Fibroblast of skin of right quadriceps (primary cell): ENCODE measurements at places on chromosomes 12 and 14.

- no peak for DNase-seq
Observed at GRCh38 chr12:122411537-122411936, 10.9 kb downstream of the CLIP1 start.

DNA sequence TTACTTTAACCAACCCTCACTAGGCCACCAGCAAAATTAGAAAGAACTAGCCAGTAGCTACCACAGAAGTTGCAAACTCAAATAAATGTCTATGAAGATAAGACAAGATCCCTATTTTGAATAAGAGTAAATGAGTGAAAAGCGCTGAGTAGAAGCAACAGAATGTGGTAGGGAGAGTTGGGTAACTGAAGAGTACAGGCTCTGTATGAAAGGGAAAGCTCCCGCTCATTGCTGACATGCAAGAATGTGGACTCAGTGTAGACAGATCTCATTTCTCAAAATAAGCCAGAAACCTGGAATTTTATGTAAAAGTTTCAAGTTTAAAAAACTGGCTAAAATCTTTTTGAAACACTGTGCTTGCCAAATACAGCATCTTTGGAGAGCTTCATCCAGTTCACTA, 63.9 kb downstream of the NAV3 start:
- DNase-seq = no peak

GRCh38 chr14:54232735-54233134, 164.1 kb upstream of the CDKN3 start:
- DNase-seq = no peak

GRCh38 chr14:90844321-90844720, 28.1 kb upstream of the TTC7B start:
- DNase-seq = no peak

DNA sequence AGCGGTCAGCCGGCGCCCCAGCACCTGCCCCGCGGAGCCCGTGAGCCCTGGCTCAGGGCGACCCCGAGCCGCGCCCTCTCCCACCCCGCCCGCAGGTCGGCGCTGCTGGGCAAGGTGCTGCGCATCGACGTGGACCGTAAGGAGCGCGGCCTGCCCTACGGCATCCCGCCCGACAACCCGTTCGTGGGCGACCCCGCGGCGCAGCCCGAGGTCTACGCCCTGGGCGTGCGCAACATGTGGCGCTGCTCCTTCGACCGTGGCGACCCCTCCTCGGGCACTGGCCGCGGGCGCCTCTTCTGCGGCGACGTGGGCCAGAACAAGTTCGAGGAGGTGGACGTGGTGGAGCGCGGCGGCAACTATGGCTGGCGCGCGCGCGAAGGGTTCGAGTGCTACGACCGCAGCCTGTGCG, 14.4 kb downstream of the HHIPL1 start:
- DNase-seq = no peak

DNA sequence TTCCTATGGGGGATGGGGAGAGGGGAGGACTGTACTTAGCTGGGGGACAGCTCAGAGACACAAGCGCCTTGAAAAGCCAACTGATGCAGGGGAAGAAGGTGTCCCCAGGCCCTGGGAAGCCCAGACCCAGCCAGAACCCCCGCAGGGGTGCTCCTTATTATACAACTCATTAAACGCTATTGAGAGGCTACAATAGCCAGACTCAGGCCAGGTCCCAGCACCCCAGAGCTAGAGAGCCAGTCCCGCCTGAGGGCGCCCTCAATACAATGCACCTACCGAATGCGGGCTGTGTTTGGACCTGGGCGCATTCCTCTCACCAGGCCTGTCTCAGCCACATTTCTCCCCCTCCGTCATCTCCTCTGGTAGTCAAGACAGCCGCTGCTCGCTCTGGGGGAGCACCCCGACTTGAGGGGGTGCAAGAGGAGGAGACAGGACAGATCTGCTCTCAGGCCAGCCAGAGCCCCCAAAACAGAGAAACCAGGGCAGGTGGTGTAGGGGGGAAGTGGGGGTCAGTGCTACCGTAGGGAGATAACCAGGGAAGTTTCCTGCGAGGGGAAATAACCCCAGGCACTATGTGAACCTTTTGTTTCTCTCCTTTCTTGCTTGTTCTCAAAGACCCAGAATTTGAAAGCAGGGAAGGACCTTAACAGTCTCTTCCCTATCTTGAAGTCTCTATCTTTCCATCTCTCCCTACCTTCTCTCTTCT, 6.1 kb upstream of the ASIC1 start:
- DNase-seq = no peak

DNA sequence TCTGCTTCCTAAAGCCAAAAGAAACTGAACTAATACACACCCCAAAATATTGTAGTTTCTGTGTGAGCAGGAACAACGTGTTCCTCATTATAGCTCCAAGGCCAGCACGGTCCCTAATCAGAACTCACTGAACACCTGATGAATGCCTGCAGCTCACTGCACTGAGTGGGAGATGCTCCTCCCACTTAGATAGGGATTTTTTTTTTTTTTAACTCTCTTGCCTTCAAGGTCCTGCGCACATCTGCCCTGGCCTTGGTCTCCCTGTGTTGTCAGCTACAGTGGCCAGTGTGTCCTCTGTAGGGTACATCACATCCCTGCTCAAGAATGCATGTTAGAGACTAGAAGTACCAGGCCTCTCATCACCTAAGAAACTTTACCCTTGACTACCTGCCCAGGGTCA, 44.3 kb upstream of the TMPO start:
- DNase-seq = no peak

GRCh38 chr12:97127061-97127460, 220.0 kb downstream of the NEDD1 start:
- no peak for DNase-seq

- DNase-seq = no peak
Observed at GRCh38 chr14:77125281-77125801, 16.2 kb downstream of the ZDHHC22 start.

DNA sequence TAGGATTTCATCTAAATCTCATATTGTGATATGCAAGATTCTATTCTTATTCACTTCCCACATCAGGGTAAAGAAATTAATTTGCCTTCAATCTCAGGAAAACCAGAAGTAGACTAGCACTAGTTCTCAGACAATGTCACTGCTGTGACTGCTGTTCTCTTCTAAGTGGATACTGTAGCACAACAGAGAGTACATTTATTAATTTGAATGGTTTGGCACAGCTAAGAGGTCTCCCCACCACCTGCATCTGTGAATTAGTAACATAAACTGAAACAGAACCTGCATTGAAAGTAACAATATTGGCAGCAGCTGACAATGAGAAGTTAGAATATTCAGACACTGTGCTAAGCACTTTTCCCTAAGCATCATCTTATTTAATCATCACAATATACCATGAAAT, 253.1 kb downstream of the PDZRN4 start:
- DNase-seq = no peak

- DNase-seq = no peak
Observed at GRCh38 chr14:96417254-96417653, 25.3 kb downstream of the AK7 start.

DNA sequence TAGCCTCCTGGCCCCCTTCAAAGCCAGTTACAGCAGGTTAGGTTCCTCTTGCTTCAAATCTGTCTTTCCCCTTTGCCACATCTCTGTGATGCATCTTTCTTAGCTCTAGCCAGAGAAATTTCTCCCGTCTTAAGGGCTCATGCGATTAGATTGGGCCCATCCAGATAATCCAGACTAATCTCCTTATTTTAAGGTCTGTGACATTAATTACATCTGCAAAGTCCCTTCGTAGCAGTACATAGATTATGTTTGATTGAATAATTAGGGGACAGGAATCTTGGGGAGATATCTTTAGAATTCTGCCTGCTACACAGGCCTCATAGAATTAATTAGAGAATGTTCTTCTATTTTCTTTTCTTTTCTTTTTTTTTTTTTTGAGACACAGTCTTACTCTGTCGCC, 79.3 kb downstream of the SPATS2 start:
- DNase-seq = no peak

- no peak for DNase-seq
Observed at GRCh38 chr14:89428546-89429198, 11.6 kb upstream of the FOXN3 start.

DNA sequence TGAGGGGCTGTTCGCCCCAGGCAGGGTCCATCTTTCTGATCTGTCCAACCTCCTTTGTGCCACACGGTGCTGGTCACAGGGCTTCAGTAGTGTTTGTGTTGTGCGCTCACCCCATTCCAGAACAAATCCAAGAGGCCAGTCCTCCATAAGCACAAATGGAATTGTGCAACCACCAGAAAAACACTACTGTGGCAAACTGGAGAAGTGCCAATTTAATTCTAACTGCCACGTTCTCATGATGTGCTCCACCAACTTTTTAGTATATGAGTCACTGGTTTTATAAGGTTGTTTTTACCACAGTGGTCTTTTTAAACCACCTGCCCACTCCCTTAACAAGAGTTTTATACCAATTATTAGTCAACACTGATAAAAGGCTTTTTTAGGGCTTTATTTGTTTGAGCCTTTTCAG, 380.2 kb downstream of the NAV3 start:
- DNase-seq = peak; percentile 78

GRCh38 chr12:122336015-122336946, 70.0 kb upstream of the VPS33A start:
- peak; percentile 18 for DNase-seq

DNA sequence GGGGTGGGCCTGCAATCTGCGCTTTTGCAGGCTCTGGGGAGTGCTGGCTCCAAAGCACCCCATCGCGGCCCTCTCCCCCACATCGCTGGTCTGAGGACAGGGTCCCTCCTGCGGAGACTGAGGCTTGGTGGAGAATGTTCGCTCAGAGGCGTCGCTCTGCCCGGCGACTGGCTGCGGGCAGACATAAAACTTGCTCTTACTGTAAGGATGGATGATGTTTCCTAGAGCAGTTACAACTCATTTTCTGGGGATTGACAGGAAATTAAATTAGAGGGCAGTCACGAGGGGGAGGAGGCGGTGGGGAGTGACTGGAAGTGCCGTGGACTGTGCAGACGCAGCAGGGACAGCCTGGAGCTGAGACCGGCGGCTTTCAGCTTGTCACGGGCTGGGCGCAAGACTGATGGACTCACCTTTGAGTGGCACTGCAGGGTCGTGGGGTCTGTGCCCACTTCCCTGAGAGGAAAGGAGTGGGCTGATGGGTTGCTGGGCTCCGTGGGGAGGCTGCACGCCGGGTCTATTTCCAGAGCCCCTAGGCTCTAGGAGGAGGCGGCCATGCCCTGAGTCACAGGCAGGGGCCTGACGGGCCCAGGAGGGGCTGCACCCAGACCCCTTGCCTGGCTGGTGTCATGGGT, 32.8 kb downstream of the NOC4L start:
- no peak for DNase-seq

DNA sequence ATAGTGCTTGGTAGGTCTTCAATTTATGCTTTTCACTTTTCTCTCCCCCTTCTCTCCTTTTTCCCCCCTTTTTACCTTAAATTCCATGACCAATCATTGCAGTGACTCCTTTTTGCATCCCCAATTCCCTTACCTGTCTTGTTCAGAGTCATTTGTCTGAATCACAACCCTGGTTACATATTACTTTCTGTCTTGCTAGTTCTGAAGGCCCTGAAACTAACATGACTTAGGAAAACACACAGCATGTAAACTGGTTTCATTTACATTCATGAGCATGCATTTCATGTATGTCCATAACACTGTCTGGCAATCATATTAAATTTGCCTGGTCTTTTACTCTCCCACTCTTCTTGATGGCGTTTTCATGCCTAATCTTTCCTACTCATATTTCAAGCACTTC, 20.3 kb upstream of the FOXG1 start:
- no peak for DNase-seq

- no peak for DNase-seq
Observed at GRCh38 chr14:84131924-84132323, 1398.0 kb upstream of the FLRT2 start.

DNA sequence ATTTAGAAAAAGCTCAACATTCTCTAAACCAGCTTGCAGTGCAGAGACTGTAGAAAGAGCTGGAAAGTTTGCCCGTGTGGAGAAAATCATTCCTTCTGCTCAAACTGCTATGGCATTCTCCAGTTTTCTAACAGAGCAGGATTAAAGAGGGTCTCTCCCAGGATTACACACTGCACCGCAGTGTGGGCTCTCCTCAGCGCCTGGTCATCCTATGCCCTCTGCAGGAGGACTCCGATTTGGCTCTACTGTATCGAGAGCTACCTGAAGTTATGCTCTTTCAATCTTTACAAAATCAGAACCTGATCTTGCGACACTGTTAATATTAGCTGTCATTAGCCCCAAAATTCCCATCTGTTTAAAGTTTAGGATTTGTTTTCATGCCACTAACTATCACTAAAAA, 33.0 kb downstream of the BHLHE41 start:
- DNase-seq = peak; percentile 19

DNA sequence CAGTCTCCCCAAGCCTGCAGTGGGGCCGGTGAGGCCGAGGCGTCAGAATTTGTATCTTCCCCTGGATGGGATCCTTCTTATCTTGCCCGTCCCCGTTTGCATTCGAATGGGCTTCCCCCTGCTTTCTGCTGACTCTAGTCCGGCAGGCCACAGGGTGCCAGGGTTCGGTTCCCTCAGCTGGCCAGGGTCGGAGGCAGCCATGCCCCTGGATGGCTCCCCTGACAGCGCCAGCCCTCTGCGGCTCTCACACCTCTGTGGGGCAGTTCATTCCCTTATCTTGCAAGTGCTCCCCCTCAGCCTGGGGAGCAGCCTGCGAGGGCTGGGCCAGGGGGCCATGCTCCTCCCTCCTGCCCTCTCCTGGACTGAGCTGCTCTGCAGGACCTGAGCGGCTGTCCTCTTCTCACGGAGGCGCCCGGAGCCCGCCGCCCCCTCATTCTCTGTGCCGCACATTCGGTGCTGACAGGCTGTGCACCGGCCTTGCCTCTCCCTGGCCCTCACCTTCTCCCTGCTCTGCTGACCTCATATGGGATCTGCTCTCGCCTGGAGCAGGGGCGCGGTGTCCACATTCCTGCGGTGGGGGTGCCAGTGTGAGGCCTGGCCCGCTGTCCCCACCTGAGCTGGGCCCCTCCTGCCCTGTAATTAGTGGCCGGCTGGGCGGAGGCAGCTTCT, 32.8 kb downstream of the KIF26A start:
- DNase-seq = no peak

- no peak for DNase-seq
Observed at GRCh38 chr12:17949558-17950141, 140.3 kb downstream of the RERGL start.

DNA sequence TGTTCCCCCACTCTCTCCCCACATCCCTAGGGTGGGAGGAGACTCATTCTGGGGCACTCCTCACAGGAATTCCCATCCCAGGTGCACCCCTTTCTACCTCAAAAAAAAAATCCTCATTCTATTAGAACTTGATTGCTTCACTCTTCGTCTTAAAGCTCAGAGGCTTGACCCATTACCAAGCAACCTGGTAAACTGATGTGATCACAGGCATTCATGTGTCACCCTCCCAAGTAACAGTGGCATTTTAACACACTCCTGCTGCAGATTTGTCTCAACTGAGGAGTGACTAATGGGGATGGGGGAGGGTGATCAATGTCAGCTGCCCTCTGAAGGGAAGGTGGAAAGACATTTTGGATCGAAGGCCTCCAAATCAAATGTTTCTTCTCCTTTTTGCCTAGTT, 78.1 kb upstream of the PTHLH start:
- DNase-seq = peak; percentile 33

- DNase-seq = no peak
Observed at GRCh38 chr14:76394569-76394968, 18.6 kb downstream of the ESRRB start.

DNA sequence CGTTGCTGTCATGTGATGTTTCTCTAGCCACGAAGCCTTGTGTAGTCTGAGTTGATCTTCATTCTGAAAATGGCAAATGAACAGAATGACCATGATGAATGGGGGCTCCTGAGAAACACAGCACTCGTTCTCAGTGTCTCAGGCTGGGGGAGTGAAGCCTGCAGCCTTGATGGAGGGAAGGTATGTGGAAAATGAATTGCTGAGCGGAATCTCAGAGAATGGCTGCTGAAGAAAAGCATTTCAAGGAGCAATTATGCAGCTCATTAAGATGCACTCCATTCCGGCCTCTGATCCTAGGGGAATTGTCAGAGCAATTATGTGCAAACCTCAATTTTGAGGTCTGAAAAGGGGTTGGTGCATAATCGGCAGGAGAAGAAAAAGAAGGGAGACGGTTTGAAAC, 167.1 kb downstream of the CHST11 start:
- DNase-seq = no peak
